ENCODE measurements at places on chromosomes 6 and 20.

- DNase-seq, result no peak
These were observed 6.6 kb downstream of the MOG start for GRCh38 chr6:29663300-29664042.

GRCh38 chr6:142500250-142500786, 198.5 kb downstream of the ADGRG6 start:
- no peak for DNase-seq

DNA sequence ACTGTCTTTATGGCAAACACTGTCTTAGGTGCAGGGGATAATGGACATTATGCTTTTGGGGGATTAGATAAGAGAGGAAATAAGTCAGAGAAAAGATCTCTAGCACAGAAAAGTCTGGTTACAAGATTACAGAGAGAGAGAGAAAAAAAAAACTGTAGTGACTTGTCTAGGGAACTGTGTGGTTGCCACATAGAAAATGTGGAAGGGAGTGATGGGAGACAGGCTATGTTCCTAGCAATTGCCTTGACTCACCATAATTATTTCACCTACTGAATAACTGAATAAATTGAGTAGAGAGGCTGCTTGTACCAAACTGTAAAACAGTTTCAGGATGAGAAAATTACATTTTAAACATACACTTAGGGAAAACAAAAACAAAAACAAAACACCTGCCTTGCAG, 229.7 kb downstream of the LAMA2 start:
- no peak for DNase-seq

- no peak for DNase-seq
These were observed 176.2 kb downstream of the ASCC3 start for GRCh38 chr6:100704961-100705360.

DNA sequence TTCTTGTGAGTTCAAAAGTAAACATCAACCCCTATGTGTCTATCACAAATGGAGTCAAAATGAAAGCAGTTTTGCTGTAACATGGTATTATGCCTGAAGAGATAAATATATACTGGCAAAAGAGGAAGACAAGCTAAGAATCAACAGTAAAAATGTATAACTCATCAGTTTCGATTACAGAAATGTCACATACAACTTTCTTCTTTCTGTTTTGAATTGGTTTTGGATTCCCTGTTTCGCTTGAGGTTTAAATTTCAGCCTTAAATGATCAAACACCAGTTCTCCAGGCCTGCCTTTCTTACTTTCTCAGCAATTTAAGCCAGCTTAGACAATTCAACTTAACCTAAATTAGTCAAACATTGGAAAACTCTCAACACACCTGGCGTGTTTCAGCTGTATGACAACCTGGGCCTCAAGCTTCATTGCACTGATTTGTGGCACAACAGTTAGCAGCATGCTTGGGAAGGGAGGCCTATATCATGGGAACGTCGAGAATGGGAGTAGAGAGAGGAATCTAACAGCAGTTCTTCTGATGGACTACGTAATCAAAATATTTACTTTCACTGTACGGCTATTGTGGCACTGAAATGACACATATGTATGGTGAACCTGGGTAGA, 51.9 kb upstream of the MARCKS start:
- peak; percentile 86 for DNase-seq

- DNase-seq, result no peak
These were observed 421.2 kb upstream of the JARID2 start for GRCh38 chr6:14824484-14825275.

- DNase-seq, result no peak
These were observed 95.7 kb upstream of the MYLIP start for GRCh38 chr6:16033214-16033613.

DNA sequence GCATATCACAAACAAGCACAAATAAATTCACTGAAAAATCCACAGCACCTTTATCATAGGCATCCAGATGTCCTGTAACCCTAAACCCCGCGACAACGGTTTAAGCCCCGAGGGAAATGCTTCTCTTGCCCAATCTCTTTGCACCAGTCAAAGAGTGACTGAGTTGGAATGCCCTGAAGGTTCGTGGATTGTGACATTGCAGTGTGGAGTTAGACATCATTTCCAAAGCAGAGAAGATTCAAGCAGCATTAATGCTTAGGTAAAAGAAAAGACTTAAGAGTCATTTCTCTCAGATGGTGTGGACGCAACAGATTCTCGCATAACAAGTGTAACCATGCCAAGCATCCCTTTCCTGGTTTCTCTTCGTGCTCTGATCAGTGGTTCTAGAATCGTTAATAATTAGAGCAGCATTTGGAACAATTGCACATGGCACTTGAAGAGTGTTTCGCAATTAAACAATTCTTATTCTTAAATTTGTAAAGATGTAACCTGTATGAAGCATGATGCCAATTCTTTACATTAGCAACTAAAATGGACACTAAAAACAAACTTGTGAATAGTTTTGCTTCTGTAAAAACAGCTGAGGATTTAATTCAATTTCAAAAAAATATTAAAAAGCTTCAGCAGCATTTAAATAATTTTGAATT, 121.6 kb downstream of the HIVEP2 start:
- DNase-seq, result no peak

DNA sequence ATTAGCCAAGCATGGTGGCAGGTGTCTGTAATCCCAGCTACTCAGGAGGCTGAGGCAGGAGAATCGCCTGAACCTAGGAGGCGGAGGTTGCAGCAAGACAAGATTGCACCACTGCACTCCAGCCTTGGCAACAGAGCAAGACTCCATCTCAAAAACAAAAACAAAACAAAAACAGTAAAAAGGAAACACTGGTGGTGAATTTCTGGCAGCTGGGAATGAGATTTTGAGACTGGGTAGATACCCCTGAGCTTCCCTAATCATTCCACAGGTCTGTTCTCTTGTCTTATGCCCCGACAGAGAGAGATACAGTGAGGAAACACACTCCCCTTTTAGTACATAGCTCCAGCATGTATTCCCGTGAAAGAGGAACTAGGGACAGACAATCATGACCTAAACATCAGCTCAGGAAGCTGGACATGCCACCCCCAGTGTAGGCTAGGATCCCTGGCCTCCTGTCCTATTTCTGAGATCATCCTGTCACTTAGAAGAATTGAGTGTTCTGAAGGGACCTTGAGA, 9.6 kb downstream of the MAN1A1 start:
- peak; percentile 80 for DNase-seq

DNA sequence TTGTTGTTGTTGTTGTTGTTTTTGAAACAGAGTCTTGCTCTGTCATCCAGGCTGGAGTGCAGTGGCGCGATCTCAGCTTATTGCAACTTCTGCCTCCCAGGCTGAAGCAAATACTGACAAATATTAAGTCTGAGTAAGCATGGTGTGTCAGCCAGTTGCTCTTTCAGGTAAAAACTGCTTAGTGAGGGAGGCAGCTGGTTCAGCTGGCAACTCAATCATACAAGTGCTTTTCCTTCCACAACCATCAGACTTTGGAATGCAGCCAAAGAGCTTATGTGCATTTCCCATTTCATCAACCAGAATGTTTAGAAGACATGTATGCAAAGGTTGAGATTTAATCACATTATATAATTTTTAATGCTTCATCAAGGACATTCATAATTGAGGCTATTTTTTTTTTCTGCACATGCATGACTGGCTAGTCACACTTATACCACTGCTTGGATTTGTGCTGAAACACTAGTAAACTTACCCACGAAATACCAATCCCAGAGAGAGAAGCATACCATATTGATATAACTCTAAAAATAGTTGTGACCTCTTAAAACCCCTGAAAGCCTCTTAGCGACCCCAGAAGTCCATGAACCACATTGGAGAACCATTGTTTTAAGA, 56.0 kb downstream of the CLIC5 start:
- no peak for DNase-seq

- no peak for DNase-seq
These were observed 866.5 kb downstream of the KIF16B start for GRCh38 chr20:15706719-15707118.

Measured in suppressor macrophage treated with lipopolysaccharide for 4 hours (primary cell).